ENCODE measurements at places on chromosomes 2 and 18.

- no peak for DNase-seq
These were observed 33.6 kb upstream of the MYCN start for GRCh38 chr2:15906778-15907177.

- DNase-seq: no peak
These were observed 118.2 kb upstream of the ZNF516 start for GRCh38 chr18:76613053-76613754.

DNA sequence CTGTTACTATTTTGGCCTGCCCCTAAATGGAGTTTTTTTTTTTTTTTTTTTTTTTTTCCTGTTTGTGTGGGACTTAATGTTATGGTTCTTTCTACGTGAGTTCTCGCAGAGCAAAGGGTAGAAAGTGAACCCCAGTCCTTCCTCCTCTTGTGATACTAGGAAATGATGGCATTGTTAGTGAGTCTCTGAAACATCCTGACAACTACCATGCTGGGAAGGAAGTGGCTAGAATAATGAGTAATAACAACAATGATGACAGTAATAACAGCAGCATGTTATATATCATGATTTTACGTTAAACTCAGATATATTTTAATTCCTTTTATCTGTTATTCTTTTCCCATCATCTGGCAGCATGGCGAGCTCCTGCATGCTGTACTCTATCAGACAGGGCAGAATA, 216.2 kb upstream of the LINC00305 start:
- no peak for DNase-seq

DNA sequence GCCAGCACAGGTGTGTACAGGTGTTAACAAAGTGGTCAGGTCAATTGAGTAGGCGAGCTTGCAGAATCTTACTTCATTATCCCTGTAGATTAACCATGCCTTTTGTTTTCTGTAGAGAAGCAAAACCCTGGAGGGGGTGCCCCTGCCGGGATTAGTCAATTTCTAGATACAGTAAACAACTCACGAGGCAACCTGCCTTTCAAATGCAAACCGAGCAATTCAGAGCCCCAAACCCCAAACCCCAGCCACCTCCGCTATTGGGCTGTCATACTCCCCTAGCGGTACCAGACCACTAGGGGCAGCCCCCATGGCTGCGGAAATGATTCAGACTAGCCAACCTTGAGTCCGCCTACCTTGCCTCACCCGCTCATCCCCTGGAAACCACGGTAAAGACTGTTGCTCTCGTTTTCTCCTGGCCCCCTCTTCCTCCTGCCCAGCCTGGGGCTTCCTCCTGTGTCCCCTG, 61.4 kb upstream of the KIF5C start:
- no peak for DNase-seq

DNA sequence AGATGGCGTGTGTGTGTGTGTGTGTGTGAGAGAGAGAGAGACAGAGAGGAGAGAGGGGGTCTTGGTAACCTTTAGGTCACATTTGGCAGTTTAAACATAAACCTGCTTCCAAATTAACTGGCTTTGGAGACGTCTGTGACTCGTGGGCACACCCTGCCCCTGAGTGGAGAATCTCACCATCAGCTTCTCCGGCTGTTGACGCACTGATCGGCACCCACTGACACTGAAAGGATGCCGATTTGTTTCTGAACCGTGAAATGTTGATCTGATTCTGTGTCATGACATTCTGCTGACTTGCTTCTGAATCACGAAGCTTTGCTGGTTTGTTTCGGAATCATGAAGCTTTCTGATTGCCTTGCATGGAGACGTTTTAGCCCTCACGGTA, 114.7 kb downstream of the RTP5 start:
- no peak for DNase-seq

- DNase-seq: no peak
These were observed 51.0 kb downstream of the WDR33 start for GRCh38 chr2:127759931-127760330.

Data from left renal pelvis (tissue), 4 donors.